ENCODE measurements at places on chromosomes 11 and 22.
A peak's percentile ranks its signal among the peaks of the same experiment; 100 is the strongest.

GRCh38 chr11:1230456-1231395 lies 7.9 kb downstream of the MUC5B start:
- no peak for DNase-seq

GRCh38 chr11:129444274-129444673 lies 68.6 kb downstream of the BARX2 start:
- DNase-seq, result no peak

- no peak for DNase-seq
Measured at GRCh38 chr11:19392321-19392720, 151.6 kb upstream of the E2F8 start.

DNA sequence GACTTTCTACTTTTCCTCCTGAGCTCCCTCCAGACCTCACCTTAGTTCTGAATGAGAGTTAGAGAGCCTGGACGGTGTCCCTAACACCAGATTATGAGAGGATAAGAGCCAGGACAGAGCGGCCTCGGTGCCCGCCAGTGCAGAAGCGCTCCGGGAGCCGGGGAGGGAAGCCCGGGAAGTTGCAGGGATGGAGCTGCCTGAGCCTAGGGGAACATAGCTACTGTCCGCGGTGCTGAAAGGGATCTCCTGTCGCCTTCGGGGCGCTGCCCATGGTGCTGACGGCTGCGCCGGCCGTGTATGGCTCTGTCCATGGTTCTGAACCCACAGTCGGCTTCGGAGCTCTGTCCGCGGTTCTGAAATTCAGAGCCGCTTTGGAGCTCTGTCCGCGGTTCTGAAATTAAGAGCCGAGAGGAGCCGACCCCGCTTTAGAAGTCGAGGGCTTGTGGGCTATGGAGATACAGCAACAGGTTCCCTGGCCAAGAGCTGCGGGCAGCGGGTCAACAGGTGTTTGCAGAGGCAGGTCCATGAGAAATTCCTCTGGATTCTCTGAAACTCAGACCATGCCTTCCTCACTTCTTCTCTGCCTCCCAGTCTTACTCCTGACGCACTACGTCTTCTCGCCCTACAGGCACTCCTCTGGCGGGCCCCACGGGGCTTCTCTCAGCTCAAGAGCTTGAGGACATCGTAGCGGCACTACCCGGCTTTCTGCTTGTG lies 814 bp downstream of the NPAS4 start:
- DNase-seq, result peak; percentile 95

GRCh38 chr11:99537681-99538080 lies 516.9 kb downstream of the CNTN5 start:
- DNase-seq, result no peak

GRCh38 chr11:72525466-72525865 lies 91.1 kb upstream of the CLPB start:
- no peak for DNase-seq

- no peak for DNase-seq
Measured at GRCh38 chr11:26134481-26135355, 197.2 kb upstream of the ANO3 start.

- DNase-seq, result no peak
Measured at GRCh38 chr22:36330127-36330526, 57.6 kb downstream of the MYH9 start.

GRCh38 chr11:93216511-93217101 lies 18.8 kb upstream of the SLC36A4 start:
- no peak for DNase-seq

DNA sequence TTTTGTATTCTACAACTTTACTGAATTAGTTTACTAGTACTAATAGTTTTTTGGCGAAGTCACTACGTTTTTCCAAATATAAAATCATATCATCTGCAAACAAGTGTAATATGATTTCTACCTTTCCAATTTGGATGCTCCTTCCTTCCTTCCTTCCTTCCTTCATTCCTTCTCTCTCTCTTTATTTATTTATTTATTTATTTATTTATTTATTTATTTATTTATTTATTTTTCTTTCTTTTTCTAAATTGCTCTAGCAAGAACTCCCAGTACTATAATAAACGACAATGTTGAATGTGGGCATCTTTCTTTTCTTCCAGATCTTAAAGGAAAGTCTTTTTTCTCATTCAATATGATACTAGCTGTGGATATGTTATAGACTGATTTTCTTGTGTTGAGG lies 656.0 kb upstream of the LUZP2 start:
- no peak for DNase-seq

DNA sequence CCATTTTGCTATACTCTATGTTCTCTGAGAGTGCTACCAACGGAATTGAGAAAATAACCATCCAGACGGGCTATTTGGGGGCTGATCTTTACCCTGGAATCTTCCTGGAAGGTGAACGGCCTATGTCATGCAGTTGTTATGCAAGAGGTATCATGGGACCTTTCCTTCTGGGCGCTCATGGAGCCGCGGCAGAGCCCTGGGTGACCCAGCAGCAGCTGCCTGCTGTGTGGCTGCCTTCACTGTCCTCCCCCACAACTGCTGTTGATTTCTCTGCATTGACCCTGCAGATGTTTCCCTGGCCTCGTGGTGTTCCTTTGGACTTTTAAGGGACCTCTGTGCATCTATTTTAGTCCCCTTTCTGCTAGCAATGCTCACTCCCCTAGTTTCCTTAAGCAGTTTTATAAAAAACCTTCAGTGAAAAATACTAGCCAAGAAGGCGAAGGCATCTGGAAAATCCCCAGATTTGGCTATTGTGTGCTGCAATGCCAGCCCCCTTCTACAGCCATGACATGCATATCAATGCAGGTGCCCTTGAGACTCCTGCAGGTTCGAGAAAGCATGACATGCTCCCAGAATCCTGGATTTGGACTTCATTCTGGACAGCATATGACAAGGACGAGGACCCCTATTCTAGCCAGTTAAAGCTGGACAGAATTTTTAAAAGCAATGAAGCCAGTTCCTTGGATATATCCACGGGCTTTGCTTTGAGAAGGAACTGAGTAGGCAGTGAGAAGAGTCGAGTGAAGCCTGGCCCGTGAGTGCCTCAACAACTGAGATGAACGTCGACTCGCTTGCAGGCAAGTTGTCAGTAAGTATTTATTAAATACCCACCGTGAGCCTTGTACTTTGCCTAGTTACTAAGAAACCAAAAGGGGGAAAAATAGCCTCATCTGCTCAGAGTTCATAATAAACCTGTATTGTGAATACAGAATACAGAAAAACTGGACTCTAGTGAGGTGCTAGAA lies at the start of gene SLC25A18:
Gene SLC25A18 (plus strand): TSS at position 593 of the 965 bp plus-strand sequence. CDS start 16,447 bp downstream, outside the sequence.
- DNase-seq, result no peak

DNA sequence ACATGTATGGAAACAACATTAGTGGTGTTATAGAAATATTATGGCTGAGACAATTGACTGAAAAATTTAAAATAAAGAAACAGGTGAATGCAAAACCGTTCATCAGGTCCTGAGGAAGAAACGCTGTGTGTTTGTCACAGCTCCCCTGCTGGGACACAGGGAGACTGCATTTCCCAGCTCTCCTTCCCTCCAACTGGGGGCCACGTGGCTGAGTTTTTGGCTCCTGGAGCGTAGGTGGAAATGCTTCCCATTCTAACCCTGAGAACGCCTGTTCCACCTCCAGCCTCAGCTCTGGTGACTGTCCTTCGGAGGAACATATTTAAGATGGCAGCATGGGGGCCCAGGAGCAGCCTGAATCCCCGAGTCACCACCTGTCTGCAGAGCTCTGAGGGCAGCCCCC lies 398.6 kb downstream of the BRD1 start:
- DNase-seq, result no peak

- DNase-seq, result no peak
Measured at GRCh38 chr11:17793642-17794170, 59.1 kb downstream of the KCNC1 start.

GRCh38 chr22:23862103-23862502 lies 4.4 kb downstream of the SLC2A11 start:
- DNase-seq, result peak; percentile 54

DNA sequence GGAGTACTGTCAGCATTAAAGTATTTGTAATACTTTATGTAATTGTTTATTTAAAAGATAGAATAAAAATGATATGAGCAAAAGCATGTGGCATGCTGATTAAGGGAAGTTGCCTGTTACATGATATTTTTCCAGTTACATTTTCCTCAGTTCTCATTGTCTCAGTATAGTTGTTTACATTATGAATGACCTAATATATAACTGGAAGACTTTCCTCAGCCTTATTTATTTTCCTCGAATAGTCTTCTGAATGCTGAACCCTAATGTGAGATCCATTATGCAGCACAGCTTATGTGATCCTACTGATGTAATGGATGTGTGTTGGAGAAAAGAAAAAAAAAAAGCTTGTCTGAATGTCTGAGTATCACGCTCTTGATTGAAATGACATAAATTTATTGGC lies 95.5 kb downstream of the LUZP2 start:
- no peak for DNase-seq

GRCh38 chr22:18078329-18079041 lies 695 bp downstream of the PEX26 start:
- peak; percentile 68 for DNase-seq

- no peak for DNase-seq
Measured at GRCh38 chr11:1753229-1753928, 3.0 kb upstream of the IFITM10 start.

GRCh38 chr22:31977141-31977841 lies 33.0 kb downstream of the YWHAH start:
- DNase-seq, result peak; percentile 92

- DNase-seq, result no peak
Measured at GRCh38 chr22:24161909-24162308, 19.4 kb upstream of the SUSD2 start.

GRCh38 chr22:48490500-48491411 lies 1336.9 kb downstream of the BRD1 start:
- DNase-seq, result no peak

GRCh38 chr11:8292351-8292750 lies 28.7 kb upstream of the LMO1 start:
- no peak for DNase-seq

- DNase-seq, result no peak
Measured at GRCh38 chr22:27748349-27748748, 53.2 kb downstream of the MN1 start.

DNA sequence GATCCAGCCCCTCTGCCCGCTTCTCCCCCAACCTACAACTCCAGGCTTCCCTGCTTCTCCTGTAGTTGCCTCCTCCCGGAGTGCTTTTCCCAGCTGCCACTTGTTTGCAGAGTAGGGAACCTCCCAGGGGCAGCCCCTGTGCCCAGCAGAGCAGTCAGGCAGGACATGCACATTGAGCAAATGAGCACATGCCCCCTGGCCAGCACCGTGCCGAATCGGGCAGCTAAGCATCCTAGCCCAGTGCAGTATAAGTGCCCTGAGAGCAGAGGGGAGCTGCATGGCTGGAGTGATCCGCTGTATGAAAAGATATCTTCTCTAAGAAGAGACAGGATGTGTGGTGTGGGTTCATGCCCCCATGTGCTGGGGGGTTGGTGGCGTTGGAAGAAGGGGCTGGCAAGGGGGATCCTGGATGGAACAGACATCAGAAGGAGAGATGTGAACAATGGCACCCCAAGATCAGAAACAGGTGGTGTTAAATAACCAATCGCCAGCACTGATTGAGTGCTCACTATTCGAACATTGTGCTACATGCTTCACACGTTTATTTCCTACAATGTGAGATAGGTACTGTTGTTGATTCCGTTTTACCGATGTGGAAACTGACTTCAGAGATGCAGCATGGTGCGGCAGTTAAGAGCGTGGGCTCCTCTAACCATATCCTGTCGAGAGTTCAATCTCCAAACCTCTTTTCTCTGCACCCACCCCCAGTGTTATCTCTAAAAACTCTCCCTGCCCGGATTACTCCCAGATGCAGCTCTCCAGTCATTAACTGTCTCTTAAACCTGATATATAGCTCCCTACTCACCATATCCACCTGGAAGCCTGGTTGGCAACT lies 1.2 kb downstream of the AIP start:
- peak; percentile 64 for DNase-seq

DNA sequence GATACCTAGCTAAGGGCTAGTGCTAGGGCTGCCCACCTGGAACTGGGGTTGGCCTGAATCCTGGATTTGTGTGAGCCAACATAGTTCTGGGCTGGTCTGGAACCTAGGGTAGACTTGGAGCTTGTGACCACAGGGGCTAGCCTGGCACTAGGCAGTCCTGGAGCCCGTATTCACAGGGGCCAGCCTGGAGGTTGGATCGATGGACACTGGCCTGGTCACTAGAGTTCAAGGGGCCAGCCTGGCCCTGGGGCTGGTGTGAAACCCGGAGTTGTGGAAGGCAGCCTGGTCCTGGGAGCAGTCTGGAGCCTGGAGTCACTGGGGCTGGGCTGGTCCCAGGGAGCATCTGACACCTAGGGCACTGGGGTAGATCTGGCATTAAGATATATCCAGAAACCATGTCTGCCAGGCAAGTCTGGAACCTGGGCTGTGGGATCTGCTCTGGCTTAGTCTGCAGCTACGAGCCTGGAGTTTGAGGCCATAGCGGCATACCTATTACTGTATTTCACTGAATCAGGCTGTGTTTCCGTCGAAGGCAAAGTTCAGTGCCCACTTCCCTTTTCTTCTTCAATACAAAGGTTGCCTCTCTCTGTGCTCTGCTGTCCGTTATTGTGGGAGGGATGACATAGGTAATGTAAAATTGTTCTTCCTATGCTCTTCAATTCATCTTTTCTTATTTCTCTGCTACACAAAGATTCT lies 9.1 kb upstream of the GLYATL1B start:
- DNase-seq, result no peak

DNA sequence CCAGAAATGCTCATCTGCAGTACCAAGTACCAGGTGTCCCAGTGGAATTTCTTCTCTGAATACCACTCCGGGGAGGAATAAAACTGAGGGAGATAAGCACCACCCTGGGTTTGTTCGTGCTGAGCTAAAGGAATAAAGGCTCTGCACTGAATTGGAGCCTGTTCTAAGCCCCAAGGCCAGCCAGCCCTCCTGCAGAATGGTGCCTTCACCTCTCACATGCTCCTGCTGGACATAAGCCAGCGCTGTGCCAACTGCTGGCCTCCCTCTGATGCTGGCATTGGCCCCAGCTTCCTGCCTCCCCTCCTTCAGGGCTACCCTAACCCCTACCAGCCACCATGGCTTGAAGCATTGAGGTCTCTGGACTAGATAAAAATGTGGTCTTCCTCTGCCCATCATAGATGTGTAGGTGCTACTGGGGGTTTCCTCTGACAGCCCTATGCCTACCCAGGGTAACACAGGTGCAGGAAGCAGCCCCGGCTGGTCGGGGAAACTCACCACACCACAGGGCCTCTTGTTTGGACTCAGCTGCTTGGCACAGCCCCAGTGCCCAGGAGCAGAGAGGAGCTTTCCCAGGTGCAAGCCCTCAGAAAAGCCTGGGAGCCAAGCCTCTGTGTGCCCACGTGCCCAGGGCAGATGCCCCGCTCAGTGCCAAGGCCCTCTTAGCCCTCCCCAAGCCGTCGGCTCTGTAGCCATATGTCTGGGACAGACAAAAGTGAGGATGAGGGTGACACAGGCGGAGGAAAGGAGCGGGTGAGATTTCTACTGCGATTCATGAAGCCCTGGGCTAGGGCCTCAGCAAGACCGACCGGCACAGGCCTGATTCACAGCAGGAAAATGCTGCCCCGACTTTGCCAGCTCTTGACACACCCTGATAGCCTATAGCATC lies 34.1 kb upstream of the JAM3 start:
- no peak for DNase-seq

- no peak for DNase-seq
Measured at GRCh38 chr22:41471568-41471967, 2.7 kb downstream of the ACO2 start.

- no peak for DNase-seq
Measured at GRCh38 chr11:113247221-113247620, 67.2 kb upstream of the TTC12 start.
